ENCODE measurements at places on chromosomes 13 and 19. TPM values are rescaled to one million over a fixed set of nuclear protein-coding genes. Genes with fewer than 3 reads are reported as not detected.

GRCh38 chr19:18725841-18726770 is 42.6 kb downstream of the CRTC1 start:
- H3K27ac ChIP-seq = no peak overlapping the region
- no peak overlapping the region for H3K4me3 ChIP-seq
- no peaks in the 10 kb centered on the region for H3K4me1 ChIP-seq
- no peaks in the 10 kb centered on the region for H3K36me3 ChIP-seq
- no peak for DNase-seq

DNA sequence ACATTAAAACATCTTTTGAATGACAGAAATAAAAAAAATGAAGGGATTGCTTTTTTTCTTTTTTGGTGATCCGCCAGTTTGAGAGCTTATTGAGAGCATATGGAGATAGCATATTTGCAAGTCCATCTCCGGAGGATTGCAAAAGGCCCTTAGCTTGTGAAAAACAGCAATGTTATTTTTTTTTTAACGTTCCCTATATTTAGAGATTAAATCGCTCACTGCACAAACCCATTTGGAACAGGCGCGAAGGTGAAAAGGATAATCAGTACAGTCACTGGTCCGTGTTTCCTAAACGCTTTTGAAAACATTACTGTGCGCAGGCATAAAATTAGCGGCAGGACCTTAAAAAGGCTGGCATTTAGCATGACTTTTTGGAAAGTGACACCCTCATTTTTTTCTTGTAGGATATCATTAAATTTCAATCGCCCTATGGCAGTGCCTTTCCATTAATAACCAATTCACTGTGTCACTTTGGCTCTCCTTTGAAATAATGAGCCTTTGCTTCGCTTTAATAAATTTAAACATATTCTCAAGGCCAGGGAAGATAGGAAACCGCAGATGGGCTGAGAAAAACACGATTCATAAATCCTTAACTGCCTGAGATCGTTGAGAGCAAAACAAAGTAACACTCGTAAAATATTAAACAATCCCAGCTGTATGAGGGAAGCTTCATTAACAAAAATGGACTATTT is 342.2 kb downstream of the DACH1 start:
- no peaks in the 10 kb centered on the region for H3K36me3 ChIP-seq
- H3K27ac ChIP-seq = no peak overlapping the region
- no peaks in the 10 kb centered on the region for H3K4me1 ChIP-seq
- peak overlapping the region; percentile 15 for H3K4me3 ChIP-seq

- H3K4me1 ChIP-seq = no peaks in the 10 kb centered on the region
- DNase-seq = no peak
- H3K4me3 ChIP-seq = no peak overlapping the region
- no peak overlapping the region for H3K27ac ChIP-seq
Measured at GRCh38 chr19:31716826-31717225, 367.6 kb upstream of the TSHZ3 start.

DNA sequence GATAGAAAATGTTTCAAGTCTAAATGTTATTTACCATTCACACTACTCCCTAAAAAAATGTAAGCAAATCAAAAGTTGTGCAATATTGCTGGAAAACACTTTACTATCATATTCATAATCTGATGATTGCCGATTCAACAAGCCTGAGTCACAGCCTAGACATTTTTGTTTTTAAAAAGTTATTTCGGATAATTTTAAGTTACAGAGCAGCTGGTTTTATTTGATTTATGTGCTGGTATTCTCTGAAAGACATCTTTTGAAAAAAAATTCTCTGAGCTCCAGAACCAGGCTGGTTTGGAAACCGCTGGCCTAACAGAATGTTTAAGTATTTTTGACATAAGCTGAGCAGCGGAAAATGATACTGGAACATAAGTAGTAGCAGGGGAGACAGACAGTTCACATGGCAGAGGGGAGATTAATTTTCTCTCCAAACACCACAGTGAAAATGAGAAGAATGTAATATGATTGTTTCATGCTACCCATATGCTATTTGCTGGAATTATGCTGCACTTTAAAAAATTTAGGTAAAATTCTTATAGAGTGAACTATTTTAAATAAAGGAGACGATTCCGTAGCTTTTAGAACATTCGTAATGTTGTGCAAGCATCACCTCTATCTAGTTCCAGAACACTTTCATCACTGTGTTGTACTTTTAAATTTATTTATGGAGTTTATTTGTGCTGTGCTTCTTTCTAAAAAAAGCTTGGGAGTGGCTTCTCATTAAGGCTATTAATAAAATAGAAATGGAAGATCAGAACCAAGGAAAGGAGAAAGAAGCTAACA is 36.1 kb downstream of the TBC1D4 start:
- no peaks in the 10 kb centered on the region for H3K4me1 ChIP-seq
- no peak for DNase-seq
- H3K4me3 ChIP-seq = peak overlapping the region; percentile 12
- H3K27ac ChIP-seq = no peak overlapping the region
- no peaks in the 10 kb centered on the region for H3K36me3 ChIP-seq

DNA sequence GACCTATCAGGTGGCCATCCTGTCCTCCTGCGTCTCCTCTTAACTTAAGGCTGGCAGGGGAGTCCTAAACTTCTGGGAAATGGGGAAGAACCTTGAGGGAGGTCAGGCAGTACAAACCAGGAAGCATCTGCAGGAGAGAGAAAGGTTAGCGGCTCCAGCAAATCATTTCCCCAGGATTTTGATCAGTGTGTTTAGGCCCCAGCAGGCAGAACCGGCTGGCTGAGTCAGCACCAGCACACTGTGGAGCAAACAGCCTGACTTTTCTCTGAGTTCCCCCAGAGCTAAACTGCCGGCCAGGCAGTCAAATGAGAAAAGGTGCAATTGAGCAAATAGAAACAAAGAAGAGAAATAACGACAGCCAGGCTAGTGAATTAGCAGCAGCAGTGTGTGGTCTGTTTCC is 46.7 kb upstream of the MEDAG start:
- H3K36me3 ChIP-seq = no peaks in the 10 kb centered on the region
- no peak for DNase-seq
- no peak overlapping the region for H3K4me3 ChIP-seq
- peaks cover 2% of the 10 kb centered on the region for H3K4me1 ChIP-seq

U2AF2 gene
- 143 TPM for total RNA-seq

ZNF763 gene
- 5.2 TPM for total RNA-seq

OR7C2 gene
- total RNA-seq = not detected

DIRAS1 gene
- 0.71 TPM for total RNA-seq

PSG7 gene
- not detected for total RNA-seq

SLC10A2 gene
- not detected for total RNA-seq

C5AR2 gene
- total RNA-seq = 6.4 TPM

ZAR1L gene
- not detected for total RNA-seq

PRR36 gene
- total RNA-seq = 2.5 TPM

Data from lower lobe of right lung (tissue), 2 donors.